ENCODE measurements at places on chromosomes 5 and 9.

DNA sequence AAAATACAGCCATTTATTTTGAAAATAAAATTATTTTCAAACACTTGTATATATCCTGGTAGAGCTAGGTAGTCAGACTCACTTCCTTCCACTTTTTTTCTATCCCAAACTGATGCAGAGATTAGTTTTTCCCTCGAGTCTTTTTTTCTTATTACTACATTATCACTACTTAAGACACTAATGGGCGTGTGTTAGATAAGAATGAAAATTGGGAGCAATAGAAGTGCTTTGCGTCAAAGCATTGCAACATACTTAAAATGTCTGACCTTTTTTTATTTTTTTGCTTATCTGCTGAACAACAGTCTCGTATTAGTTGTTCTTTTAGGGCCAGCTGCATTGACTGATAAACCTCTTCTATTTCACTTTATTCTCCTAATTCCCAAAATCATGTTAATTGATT, 1278.7 kb downstream of the CDH12 start:
- no peak for DNase-seq

- DNase-seq = no peak
These were observed 36.3 kb upstream of the MTAP start for GRCh38 chr9:21766096-21766495.

GRCh38 chr5:134551901-134552300, 26.4 kb downstream of the JADE2 start:
- DNase-seq = no peak

DNA sequence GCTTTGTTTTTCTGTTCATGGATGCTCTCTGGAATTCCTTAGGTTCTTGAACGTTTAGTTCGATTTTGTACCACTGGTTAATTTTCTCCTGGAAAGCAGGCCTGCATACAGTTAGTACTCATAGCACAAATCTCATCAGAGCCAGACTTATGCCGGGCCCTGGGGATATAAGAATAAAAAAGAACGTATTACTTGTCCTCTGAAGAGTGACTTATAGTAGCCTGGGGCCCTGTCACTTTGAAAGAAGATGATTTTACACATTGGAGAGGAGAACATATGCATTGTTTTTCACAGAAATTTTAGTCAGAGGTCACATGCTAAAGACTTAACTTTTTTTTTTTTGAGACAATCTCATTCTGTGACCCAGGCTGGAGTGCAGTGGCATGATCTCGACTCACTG, 50.3 kb downstream of the ZNF462 start:
- no peak for DNase-seq

- DNase-seq = no peak
These were observed 776.6 kb downstream of the CDH12 start for GRCh38 chr5:22076586-22076985.

GRCh38 chr5:91443761-91444467, 60.8 kb upstream of the ARRDC3 start:
- DNase-seq = no peak

- no peak for DNase-seq
These were observed 7.5 kb upstream of the TTC1 start for GRCh38 chr5:160001457-160001856.

GRCh38 chr5:20469792-20470191, 481.8 kb upstream of the CDH18 start:
- DNase-seq = no peak

- DNase-seq = no peak
These were observed 35.1 kb downstream of the ANXA2R start for GRCh38 chr5:43005031-43005430.

- no peak for DNase-seq
These were observed 6.6 kb upstream of the PCSK1 start for GRCh38 chr5:96439477-96440184.

DNA sequence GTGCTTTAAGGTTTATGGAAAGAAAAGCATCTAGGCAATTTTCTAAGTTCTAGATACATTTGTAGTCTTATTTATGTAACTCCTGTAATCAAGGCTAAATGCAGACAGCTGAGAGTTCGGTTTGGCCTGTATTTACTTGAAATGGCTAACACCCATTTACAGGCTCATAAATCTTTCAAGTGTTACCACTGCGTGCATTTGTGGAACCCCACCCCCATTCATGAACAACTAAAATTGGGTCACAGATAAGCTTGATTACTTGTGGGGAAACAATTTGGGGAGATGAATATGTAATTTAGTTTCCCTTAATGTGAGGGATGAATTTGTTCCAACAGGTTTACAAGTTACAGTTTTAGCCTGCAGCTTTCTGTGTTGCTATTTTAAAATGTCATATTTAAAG, 360.6 kb downstream of the ARRDC3 start:
- no peak for DNase-seq

- no peak for DNase-seq
These were observed 23.4 kb downstream of the NKD2 start for GRCh38 chr5:1032011-1032410.

GRCh38 chr5:178441486-178442270, 148.5 kb downstream of the COL23A1 start:
- DNase-seq = no peak

- DNase-seq = no peak
These were observed 31.6 kb downstream of the ADAM19 start for GRCh38 chr5:157543825-157544622.

DNA sequence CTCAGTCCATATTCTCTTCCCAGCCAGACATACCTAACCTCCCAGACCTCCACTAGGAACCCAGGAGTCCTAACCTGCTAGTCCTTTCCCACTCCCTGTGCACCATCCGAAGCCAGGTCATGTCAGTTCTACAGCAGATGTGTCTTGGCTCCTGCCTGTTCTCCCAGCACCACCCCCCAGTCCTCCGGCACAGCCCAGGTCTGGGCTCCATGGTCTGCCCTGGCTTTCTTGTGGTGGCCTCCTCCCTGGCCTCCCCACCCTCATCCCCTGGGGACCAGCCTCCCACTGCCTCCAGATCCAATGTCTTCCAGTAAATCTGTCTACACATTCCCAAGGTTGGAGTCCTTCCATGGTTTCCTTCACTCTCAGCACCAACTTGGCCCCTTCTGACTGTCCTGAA, 20.0 kb downstream of the KCNIP1 start:
- no peak for DNase-seq

- DNase-seq = peak; percentile 79
These were observed 29.0 kb downstream of the SARDH start for GRCh38 chr9:133709015-133709611.

DNA sequence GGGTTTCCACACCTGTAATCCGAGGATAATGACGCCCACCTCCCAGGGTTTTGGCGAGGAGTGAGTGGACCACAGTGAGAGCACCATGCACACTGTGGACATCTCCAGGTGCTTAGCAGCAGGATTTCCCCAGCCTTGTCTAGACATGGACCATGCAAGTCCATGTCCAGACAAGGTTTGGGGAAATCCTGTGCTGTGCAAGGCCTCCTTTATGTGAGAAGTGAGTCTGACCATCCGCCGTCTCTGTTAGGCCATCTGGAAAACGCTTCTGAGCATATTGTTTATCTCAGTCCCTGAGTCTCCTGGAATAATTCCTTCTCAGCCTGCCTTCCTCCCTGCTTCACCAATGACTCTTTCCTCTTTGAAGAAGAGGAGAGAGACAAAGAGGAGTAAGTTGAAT, 26.2 kb upstream of the TNFAIP8 start:
- no peak for DNase-seq

DNA sequence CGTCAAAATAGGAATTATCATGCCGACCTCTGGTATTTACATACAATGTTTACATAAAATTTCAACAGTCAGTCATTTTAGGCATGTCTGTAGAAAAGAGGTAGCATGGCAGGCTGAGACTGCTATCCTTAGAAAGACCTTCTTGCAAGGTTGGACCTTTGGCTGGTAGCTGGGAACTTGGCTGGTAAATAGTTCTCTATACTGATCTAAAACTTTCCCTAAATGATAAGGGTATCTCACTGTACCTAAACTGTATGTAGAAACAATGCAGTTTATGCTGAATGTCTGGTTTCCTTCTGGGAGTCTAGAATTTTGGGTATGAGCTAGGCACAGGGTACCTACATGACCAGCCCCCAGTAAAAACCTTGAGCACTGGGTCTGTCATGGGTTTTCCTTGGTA, 18.0 kb downstream of the FEM1C start:
- no peak for DNase-seq
